Renal cortex interstitium (tissue), 15 donors: ENCODE measurements at places on chromosomes 1 and 21. TPM values are rescaled to one million over a fixed set of nuclear protein-coding genes. Genes with fewer than 3 reads are reported as not detected.
A peak's percentile ranks its signal among the peaks of the same experiment; 100 is the strongest.

The MYOCOS gene
- 0.52 TPM for polyA plus RNA-seq

DNA sequence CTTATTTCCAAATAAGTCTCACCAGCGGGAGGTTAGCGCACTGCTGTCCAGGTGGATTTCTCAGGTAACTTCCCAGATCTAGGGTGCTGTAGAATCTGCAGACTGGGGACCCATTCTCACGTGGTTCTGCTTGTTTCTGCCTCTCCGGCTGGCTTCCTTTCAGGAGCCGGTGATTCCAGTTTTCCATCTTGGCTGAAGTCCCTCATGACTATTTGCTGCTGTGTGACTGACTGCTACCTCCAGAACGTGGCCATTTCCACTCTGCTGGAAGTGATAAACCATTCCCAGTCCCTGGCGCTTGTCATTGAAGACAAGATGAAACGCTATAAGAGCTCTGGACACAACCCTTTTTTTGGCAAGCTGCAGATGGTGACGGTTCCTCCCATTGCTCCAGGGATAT, 76.0 kb downstream of the DOP1B start:
- DNase-seq, result no peak

DNA sequence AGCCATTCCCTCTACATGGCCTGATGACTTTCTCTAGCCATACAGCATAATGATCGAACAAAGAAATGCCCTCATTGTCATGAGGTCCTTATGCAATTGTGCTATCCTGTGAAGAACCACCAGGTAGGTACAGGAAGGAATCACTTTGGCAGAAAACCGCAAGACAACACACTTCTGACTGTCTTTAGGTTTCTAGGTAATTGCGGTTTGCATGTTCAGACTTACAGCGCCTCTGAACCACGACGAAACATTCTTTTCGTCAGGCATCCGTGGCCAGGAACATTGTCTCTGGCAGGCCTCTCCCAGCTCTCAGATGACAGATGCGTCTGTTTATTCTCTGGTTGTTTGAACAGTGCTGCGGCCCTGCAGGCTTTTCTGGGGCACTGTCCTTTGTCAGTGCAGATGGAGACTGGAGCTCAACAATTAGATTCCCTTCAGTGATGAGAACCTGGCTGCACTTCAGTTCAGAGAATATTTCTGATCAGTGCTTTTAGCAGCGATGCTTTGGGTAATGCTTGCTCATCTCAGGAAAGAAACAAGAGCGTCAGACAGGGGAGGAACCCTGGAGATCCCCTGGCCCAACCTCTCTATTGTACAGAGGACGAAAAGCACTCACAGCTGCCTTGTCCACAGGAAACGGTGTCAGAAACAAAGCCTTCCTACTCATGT, 63.4 kb downstream of the B3GALT5 start:
- DNase-seq, result peak; percentile 56

GRCh38 chr1:52558941-52559340, 6.0 kb upstream of the TUT4 start:
- DNase-seq, result no peak

DNA sequence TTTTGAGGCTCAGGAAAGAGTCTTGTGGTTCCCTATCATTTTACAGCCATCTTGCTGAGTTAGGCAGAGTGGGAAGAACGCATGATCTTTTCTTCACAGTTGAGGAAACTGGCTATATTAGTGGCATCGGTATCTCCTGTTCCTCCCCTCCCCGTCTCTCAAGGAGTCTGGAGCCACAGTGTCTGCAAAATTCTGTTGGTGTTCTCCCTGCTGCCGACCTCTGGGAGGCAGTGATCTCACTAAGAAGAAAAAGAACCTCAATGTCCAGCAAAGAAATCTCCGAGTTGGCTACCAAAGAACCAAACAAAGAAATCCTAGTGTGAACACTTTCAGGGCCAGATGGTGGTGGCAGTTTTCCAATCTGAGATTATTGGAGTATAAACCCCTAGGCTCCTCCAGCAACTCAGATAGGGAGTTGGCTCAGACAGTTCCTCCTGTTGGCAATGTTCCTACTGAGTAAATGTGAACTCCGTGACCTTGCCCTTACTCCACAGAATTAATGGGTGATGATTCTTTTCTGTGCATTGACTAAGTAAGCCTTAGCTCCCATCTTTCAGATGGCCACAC, 41.2 kb downstream of the PRAMEF20 start:
- DNase-seq, result no peak

DNA sequence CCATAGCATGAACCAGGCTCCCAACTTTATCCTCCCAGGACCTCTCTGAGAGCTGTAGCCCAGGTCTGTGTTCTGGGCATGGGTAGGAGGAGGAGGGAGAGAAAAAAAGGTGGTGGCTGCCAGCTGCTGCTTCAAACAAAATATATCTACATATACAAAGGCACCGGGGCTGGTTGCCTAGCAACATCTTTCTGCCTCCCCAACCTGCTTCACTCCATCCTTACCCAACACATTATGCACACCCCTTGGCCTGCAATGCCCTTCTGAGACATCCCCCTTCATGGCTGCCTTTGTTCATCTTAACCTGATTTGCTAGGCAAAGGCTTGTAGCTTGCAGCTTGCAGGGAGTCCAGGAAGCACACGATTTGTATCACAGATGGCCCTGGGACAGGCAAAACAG, 27.2 kb upstream of the ATP1A1 start:
- no peak for DNase-seq

The NVL gene
- 39.8 TPM for polyA plus RNA-seq

DNA sequence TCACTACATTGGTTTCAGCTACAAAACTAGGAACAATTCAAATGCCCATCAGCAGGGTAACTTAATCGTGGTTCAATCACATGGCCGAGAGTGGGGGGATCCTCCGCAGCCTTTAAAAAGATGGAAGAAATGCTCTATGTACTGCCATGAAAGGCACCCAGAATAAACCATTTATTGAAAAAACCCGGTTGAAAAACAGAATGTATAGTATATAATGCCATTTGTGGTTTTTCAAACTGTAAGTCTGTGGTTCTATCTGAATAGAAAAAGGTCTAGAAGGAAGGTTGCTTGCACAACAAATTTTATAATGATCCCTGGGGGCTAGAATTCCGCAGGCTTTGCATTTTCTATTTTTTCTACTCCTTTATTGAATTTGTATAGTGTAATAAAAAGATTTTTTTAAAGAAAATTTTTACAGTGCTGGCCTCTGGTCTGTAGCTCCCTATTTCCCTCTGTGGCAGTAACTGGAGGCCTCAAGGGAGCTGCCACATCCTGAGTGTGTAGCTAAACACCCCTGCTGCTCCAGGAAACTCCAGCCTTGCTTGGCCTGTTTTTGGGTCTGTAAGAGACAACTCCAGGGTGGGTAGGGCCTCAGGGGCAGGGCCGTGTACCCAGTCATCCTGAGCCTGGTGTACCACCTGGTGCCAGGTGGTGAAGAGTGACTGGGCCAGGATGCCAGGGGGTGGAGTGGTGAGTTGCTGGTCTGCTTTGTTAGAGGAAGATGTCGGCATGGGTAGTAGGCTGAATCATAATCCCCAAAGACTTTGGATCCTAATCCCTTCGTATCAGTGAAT, 51.5 kb upstream of the EPS8L3 start:
- no peak for DNase-seq
